Stimulated activated CD4-positive, alpha-beta T cell treated with anti-CD3 and anti-CD28 coated beads, TNF-alpha, amount 100 ng/mL, for 4 hours (primary cell): ENCODE measurements at places on chromosomes 12 and 14.

GRCh38 chr12:6620137-6620884 lies 13.1 kb upstream of the CHD4 start:
- no peak for DNase-seq

DNA sequence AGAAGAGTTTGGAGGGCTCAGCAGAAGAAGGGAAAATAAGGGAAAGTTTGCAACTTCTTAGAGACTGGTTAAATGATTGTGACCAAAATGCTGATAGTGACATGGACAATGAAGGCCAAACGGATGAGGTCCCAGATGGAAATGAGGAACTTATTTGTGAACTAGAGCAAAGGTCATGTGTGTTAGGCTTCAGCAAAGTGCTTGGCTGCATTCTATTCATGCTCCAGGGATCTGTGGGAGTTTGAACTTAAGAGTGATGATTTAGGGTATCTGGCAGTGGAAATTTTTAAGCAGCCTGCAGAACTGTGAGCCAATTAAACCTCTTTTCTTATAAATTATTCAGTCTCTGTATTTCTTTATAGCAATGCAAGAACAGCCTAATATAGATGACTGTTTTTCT lies 88.9 kb upstream of the ARHGAP5 start:
- DNase-seq = no peak

- DNase-seq = no peak
Observed at GRCh38 chr12:25558586-25558985, 5.5 kb upstream of the LMNTD1 start.

GRCh38 chr12:104684884-104685283 lies 228.1 kb downstream of the CHST11 start:
- no peak for DNase-seq

- no peak for DNase-seq
Observed at GRCh38 chr12:57241402-57242310, 9.3 kb downstream of the STAC3 start.

DNA sequence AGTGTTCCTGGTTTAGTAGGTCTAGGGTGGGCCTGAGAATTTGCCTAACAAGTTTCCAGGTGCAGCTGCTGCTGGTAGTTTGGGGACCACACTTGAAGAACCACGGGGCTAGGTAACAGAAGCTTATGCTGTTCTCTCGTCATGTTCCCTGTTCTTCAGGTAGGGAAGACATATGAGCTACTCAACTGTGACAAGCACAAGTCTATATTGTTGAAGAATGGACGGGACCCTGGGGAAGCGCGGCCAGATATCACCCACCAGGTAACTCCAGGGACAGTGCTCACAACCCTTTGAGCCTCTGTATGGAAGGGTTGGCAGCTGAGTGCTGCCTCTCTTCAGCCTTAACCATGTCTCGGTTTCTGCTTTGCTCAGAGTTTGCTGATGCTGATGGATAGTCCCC lies 3.5 kb downstream of the EMG1 start:
- no peak for DNase-seq

- DNase-seq = no peak
Observed at GRCh38 chr12:51949342-51950030, 2.0 kb upstream of the ACVR1B start.
